D721Med (cell line): ENCODE measurements at places on chromosomes 11 and 22.

DNA sequence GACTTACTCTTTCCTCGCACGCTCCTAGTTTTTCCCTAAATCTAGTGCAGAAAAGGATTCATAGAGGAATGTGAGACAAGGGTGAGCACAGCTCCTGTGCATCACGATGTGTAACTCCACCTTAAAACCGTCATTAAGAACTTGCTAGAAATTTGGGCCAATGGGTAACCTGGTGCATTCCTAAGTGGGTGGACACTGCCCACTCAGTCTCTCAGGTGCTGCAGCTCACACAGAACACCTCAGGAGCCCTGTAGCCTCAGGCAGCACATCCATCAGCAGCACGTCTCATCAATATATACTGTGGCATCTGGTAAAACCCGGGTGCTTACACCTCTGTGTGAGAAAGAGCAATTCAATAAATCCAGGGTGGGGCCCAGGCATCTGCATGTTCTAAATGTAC is 12.4 kb downstream of the POU2AF3 start:
- no peak for DNase-seq

GRCh38 chr11:17014321-17014832 is at the start of gene PLEKHA7:
Gene PLEKHA7 (minus strand): TSS chr11:17014414. CDS start chr11:17014401, 13 bp downstream.
- peak; percentile 40 for DNase-seq

GRCh38 chr11:95700471-95700817 is 89.1 kb downstream of the FAM76B start:
- no peak for DNase-seq

DNA sequence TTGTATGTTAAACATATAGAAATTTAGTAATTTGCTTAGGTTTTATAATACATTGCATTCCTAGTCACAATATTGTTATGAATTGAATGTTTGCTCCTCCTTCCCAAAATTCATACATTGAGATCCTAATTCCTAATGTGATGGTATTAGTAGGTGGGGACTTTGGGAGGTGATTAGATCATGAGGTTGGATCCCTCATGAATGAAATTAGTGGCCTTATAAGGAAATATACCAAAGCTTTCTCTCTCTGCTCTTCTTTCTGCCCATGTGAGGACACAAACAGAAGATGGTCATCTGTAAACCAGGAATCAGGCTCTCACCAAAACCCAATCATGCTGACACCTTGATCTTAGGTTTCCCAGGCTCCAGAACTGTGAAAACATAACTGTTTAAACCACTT is 41.3 kb upstream of the POU2AF2 start:
- no peak for DNase-seq

DNA sequence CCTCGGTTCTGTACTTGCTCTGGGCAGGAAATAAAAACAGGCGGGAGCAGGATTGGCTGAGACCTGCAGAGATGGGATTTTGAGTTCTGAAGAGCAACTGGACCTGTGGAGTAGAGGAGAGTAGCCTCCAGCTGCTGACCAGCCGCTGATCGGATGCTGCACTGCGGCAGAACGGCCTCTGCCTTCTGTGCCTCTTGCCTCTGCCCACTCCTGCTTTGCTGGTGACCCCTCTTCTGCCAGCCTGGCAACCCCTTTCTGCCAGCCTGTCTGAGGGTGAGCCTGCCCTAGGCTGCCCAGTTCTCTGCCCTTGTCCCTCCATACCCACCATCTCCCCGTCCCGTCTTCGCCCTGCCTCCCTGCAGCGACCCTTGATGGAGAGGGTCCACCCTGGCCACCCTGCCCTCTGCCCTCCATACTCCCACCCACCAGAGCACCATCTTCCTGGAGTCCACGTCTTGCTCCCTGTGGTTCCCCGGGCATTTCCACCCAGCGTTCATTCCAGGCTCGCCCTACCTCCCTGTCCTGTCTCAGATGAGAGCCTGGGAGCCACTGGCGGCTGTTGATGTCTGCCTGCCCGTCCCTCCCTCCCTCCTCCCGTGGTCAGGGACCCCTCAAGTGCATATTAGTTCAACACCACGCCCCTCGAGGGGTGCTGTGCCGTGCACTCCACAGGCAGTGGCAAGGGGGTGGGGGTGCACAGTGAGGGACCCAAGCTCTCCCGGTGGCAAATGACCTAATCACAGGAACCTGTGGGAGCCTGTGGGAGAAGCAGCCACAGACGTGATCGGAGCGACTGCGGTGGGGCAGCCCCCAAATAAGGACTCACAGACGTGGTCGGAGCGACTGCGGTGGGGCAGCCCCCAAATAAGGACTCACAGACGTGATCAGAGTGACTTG is 863.3 kb downstream of the TBC1D22A start:
- no peak for DNase-seq

DNA sequence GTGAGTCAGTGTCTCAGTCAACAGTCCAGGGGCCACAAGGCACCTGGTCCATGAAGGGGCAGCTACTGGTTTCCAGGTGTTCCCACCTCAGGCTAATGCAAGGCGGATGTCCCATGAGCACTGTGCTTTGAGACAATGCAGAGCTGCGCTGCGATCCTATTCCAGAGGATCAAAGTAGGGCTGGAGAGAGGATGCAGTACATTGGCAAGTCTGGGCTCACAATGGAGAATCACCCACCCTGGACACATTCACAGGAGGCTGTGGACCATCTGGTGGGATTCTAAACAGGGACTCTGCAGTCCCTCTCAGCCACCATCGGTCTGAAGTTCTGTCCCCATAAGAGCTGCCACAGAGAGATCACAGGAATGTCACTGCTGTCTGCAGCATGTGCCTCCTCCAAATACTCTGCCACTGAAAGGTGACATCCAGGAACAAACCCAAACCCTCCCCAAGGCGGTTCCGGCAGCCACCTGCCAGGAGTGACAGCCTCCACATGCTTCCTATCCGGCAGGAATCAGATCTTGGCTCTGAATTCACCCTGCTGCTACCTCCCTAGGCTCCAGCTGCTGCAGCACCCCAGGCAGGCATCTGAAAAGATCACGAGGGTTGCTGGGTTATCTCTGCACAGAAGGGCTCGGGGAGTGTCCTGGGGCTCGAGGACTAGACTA is 45.3 kb upstream of the SERPIND1 start:
- no peak for DNase-seq
